ENCODE measurements at places on chromosomes 12 and 14.

DNA sequence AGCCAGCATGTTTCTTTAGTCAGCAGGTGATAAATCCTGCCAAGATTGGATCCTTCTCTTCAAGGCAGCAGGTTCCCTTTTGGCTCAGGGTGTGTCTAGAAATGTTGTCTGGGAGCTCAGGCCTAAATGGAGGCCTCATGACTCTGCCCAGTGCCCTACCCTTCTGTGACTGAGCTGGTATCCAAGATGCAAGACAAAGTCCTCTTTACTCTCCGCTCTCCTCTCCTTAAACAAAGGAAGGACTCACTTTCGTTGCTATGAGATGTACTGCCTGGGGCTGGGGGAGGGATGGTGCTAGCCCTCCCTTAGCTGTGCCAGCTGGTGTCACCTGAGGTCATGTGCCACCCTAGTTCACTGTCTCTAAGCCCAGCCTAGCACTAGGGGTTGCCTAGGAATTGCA lies 13.8 kb upstream of the TMPRSS12 start:
- H3K27me3 ChIP-seq: no peaks in the 10 kb centered on the region
- H3K36me3 ChIP-seq: no peaks in the 10 kb centered on the region
- no peak for DNase-seq
- H3K4me3 ChIP-seq: no peak overlapping the region
- H3K4me1 ChIP-seq: no peaks in the 10 kb centered on the region
- H3K27ac ChIP-seq: no peak overlapping the region

- H3K27me3 ChIP-seq: no peaks in the 10 kb centered on the region
- no peak overlapping the region for H3K4me3 ChIP-seq
- H3K36me3 ChIP-seq: no peaks in the 10 kb centered on the region
- peaks cover 4% of the 10 kb centered on the region for H3K4me1 ChIP-seq
Measured at GRCh38 chr12:98758331-98758730, 113.2 kb downstream of the APAF1 start.

GRCh38 chr12:77315407-77315806 lies 250.0 kb upstream of the E2F7 start:
- H3K4me3 ChIP-seq: no peak overlapping the region
- no peaks in the 10 kb centered on the region for H3K36me3 ChIP-seq
- no peaks in the 10 kb centered on the region for H3K27me3 ChIP-seq
- no peak for DNase-seq
- no peaks in the 10 kb centered on the region for H3K4me1 ChIP-seq

GRCh38 chr12:113884392-113884791 lies 81.7 kb downstream of the RBM19 start:
- no peaks in the 10 kb centered on the region for H3K27me3 ChIP-seq
- H3K27ac ChIP-seq: no peak overlapping the region
- H3K4me1 ChIP-seq: no peaks in the 10 kb centered on the region
- no peak overlapping the region for H3K4me3 ChIP-seq
- no peak for DNase-seq
- no peaks in the 10 kb centered on the region for H3K36me3 ChIP-seq

GRCh38 chr14:63203618-63204406 lies 431 bp upstream of the RHOJ start:
- no peaks in the 10 kb centered on the region for H3K36me3 ChIP-seq
- H3K4me1 ChIP-seq: no peaks in the 10 kb centered on the region
- DNase-seq: peak; percentile 92
- no peak overlapping the region for H3K4me3 ChIP-seq
- no peaks in the 10 kb centered on the region for H3K27me3 ChIP-seq
- H3K27ac ChIP-seq: peak overlapping the region; percentile 4

DNA sequence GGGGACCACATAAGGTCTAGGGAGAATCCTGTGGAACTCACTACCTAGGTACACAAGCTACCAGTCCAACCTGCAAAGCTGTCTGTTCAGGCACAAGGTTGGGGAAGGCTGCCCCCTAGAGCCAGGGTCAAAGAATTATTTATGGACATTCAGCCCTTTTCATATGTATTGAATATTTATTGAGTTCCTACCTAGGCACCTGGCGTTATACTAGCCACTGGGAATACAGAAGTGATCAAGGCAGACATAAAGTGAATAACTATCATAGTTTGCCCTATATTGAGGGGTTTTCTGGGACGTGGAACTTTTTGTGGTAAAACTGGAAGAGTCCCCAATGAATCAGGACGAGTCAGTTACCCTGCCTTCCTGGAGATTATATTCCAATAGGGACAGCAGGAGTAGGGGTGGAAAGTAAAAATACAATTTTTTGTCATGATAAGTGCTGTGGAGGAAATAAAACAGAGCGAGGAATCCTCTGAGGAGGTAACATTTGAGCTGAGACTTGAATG lies 5.8 kb upstream of the SLC48A1 start:
- no peak overlapping the region for H3K27ac ChIP-seq
- H3K27me3 ChIP-seq: no peaks in the 10 kb centered on the region
- DNase-seq: peak; percentile 73
- no peaks in the 10 kb centered on the region for H3K36me3 ChIP-seq

GRCh38 chr12:62654326-62655241 lies 188.0 kb downstream of the MON2 start:
- no peaks in the 10 kb centered on the region for H3K36me3 ChIP-seq
- no peak overlapping the region for H3K4me3 ChIP-seq
- peaks cover 28% of the 10 kb centered on the region for H3K4me1 ChIP-seq
- DNase-seq: peak; percentile 82

DNA sequence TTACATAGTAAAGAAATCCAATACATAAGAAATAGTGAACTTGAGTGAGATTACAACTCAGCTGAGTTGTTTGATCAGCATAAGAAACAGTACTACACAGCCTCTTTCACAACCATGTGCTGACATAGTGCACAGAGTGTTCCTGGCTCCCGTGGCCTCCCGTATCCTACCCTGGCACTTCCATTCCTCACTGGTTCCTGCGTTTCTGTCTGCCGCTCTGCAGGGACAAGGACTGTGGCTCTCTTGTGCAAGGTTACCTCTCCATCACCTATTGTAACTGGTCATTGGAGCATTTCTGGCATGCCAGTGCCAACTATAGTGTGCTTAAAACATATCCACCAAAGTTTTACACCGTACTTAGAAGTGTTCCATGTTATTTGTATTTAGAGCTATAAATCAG lies 46.3 kb upstream of the PCED1B start:
- H3K27ac ChIP-seq: no peak overlapping the region
- no peaks in the 10 kb centered on the region for H3K27me3 ChIP-seq
- DNase-seq: no peak
- no peak overlapping the region for H3K4me3 ChIP-seq
- H3K4me1 ChIP-seq: no peaks in the 10 kb centered on the region

DNA sequence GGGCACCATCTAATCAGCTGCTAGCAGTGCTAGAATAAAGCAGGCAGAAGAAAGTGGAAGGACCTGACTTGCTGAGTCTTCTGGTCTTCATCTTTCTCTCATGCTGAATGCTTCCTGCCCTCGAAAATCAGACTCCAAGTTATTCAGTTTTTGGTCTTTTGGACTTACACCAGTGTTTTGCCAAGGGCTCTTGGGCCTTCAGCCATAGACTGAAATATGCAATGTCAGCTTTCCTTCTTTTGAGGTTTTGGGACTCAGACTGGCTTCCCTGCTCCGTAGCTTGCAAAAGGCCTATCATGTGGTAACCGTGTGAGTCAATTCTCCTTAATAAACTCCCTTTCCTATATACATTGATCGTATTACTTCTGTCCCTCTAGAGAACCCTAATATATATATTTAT lies 159.3 kb downstream of the SLCO1B3 start:
- H3K27ac ChIP-seq: no peak overlapping the region
- no peaks in the 10 kb centered on the region for H3K27me3 ChIP-seq
- DNase-seq: no peak
- H3K4me3 ChIP-seq: no peak overlapping the region
- H3K4me1 ChIP-seq: no peaks in the 10 kb centered on the region
- no peaks in the 10 kb centered on the region for H3K36me3 ChIP-seq

DNA sequence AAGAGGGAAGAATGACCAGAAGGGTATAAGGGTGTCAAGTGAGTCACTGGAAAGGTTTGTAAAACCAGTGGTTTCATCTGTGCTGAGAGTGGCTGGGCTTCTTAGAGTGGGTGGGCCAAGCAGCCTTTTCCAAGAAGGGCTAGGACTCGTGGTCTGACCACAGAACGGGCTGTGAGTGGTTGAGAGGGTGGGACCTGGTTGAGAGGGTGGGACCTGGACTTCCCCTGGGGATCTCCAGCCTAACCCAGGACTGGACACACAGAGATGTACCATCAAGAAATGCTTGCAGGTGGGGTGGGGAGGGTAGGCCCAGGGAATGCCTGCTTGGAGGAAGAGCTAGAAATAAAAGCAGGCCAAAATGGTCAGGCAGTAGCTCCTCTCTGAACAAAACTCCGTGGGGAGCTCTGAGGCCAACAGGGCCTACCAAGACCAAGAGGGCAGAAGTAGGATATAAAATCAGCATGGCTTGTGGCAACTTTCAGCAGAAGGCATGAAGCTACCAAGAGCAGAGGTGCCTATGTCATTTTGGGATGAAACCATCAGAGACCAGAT lies 140.5 kb downstream of the FOXN3 start:
- H3K36me3 ChIP-seq: no peaks in the 10 kb centered on the region
- no peak for DNase-seq
- no peaks in the 10 kb centered on the region for H3K4me1 ChIP-seq
- H3K27me3 ChIP-seq: no peaks in the 10 kb centered on the region
- H3K4me3 ChIP-seq: no peak overlapping the region
- no peak overlapping the region for H3K27ac ChIP-seq

GRCh38 chr12:51349026-51349425 lies 2.5 kb upstream of the CELA1 start:
- H3K4me3 ChIP-seq: no peak overlapping the region
- H3K27ac ChIP-seq: no peak overlapping the region
- H3K36me3 ChIP-seq: no peaks in the 10 kb centered on the region
- no peaks in the 10 kb centered on the region for H3K27me3 ChIP-seq
- no peaks in the 10 kb centered on the region for H3K4me1 ChIP-seq
- DNase-seq: no peak

GRCh38 chr14:20386276-20386855 lies 26.9 kb downstream of the TEP1 start:
- H3K4me1 ChIP-seq: no peaks in the 10 kb centered on the region
- no peak for DNase-seq
- H3K36me3 ChIP-seq: peaks cover 14% of the 10 kb centered on the region
- no peak overlapping the region for H3K4me3 ChIP-seq

DNA sequence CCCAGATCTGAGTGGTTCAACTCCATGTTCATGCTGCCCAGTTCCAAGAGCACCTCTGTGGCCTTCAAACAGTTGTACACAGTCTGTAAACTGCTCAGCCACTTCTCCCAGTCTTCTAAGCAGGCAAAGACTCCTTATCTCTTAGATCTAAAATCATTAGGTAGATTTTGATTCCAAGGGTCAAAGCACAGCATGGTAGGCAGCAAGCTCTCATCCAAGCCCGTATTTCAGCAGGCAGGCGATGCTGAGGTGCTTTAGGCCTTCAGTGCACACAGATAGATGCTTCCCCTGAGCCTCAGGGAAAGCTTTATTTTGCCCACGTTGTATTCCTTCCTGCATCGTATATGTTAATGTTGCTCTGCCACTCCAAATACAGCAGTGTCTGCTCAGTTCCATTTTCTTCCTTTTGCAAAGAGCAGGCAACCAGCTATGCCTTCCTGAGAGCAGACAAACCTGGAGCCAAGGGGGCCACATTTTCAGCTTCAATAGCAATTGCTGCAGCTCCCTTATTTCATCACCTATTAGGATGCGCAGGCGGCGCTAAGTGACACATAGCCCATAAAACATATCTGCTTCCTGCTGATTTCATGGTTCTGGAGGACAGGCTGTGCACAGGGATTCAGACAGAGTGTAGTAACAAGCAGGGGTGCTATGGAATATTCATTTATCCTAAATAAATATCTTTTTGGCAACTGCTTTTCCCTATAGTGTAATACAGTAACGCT lies 67.5 kb downstream of the ETV6 start:
- H3K36me3 ChIP-seq: no peaks in the 10 kb centered on the region
- no peak for DNase-seq
- H3K4me3 ChIP-seq: no peak overlapping the region
- H3K4me1 ChIP-seq: peaks cover 12% of the 10 kb centered on the region

DNA sequence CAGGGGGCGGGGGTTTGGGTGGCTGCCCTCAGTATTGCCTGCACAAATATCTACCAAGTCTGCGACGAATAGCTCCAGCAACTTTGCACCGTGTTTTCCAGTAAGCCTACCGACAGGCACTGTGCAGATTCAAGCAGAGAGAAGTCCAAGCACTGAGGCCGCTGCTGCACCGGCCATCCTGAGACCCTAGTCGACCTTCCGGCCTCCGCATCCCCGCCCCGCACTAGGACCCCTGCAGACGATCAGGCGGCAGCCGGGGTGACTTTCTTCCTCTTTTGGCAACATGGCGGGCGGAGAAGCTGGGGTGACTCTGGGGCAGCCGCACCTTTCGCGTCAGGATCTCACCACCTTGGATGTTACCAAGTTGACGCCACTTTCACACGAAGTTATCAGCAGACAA lies at the start of gene EIF2S3B:
Gene EIF2S3B, plus strand, starts transcription at position 271 of the 400 bp plus-strand sequence. Its CDS starts 13 bp downstream, at position 284.
- no peaks in the 10 kb centered on the region for H3K27me3 ChIP-seq
- no peaks in the 10 kb centered on the region for H3K4me1 ChIP-seq
- DNase-seq: no peak
- no peak within 1 kb of the TSS for H3K27ac ChIP-seq
- H3K4me3 ChIP-seq: no peak within 1 kb of the TSS

- H3K27me3 ChIP-seq: no peaks in the 10 kb centered on the region
- no peaks in the 10 kb centered on the region for H3K4me1 ChIP-seq
- no peak for DNase-seq
- H3K4me3 ChIP-seq: no peak overlapping the region
Measured at GRCh38 chr14:29900609-29901350, 26.9 kb downstream of the PRKD1 start.

- H3K4me3 ChIP-seq: no peak overlapping the region
- H3K4me1 ChIP-seq: no peaks in the 10 kb centered on the region
- no peaks in the 10 kb centered on the region for H3K27me3 ChIP-seq
- no peaks in the 10 kb centered on the region for H3K36me3 ChIP-seq
Measured at GRCh38 chr12:57401165-57401564, 29.7 kb downstream of the R3HDM2 start.

DNA sequence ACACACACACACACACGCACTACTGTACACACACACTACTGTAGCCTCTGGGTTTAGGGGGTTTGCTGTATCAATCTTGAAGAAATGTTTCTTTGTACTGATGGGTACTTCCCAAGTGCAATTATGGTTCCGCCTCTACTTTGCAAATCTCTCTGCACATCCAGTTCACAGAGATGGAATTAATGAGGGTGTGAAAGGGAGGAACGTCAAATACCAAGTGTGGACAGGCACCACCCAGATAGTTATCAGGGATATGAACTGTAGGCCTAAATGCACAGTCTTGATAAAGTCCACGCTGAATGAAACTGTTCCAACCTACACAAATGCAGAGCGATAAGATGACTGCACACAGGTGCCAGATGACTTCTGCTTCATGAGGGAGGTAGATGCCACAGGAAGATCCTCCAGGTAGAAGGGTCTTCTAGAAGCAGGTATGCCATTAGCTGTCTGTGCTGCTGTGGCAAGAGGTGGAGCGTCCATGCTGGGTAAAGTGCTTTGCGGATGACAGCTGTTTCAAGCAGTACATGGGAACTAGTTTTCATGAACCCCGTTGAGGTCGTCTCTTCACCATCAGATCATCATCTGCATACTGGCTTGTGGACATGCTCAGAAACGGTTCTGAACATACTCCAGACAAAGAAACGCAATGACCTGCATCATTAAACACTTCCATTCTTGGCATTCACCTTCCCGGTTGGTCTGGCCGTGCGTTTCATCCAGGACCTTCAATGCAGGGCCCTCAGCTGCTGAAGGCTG lies 314.3 kb upstream of the RTL1 start:
- no peak overlapping the region for H3K27ac ChIP-seq
- no peaks in the 10 kb centered on the region for H3K4me1 ChIP-seq
- no peaks in the 10 kb centered on the region for H3K36me3 ChIP-seq

- no peak overlapping the region for H3K4me3 ChIP-seq
- peaks cover 4% of the 10 kb centered on the region for H3K36me3 ChIP-seq
- peak; percentile 52 for DNase-seq
- no peaks in the 10 kb centered on the region for H3K27me3 ChIP-seq
- H3K4me1 ChIP-seq: no peaks in the 10 kb centered on the region
Measured at GRCh38 chr12:109449845-109450532, 27.1 kb downstream of the KCTD10 start.
